ENCODE measurements at places on chromosomes 11 and 22.
A peak's percentile ranks its signal among the peaks of the same experiment; 100 is the strongest.

DNA sequence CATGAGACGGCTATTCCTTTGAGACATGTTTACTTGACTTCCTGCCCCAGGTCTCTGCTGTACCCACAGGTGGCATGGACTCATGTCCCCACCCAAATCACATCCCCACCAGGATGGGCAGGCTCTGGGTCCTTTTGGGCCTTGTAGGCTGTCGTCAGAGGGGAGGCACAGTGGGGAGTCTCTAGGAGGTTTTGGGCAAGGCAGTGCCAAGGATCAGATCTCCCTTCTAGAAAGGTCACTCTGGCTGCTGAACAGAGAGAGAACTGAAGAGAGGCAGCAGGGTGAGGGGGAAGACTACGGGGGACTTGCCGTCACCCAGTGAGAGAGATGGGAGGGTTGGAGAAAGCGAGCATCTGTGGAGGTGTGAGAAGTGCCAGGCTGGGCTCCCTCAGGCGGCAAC lies 4.6 kb upstream of the KCNQ1OT1 start:
- no peak for DNase-seq

DNA sequence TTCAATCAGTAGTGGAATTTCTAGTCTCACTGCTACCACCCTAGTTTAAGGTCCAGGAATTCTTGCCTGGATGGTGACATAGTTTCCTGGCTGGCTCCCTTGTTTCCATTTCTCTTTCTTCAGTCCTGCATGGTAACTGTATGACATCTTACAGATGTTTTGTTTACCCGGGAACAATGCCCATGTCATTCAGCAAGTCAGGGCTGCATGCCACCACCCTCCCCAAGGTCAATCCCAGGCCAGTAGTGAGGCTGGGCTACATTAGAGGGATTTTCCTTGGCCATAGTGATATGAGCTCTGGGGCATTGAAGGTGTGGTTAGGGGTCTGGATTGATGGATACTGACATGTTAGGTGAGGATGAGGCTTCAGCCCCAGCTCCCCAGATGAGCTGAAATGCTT lies 114.9 kb upstream of the E2F8 start:
- DNase-seq = no peak

DNA sequence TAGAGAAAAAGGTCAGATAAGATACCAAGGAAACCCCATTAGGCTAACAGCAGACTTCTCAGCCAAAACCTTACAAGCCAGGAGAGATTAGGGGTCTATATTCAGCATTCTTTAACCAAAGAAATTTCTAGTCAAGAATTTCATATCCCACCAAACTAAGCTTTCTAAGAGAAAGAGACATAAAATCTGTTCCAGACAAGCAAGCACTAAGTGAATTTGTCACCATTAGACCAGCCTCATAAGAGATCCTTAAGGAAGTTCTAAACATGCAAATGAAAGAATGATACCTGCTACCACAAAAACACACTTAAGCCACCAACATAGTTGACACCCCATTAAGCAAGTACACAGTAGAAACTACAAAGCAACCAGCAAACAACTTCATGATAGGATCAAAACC lies 276.2 kb downstream of the C11orf87 start:
- DNase-seq = no peak

- DNase-seq = no peak
Measured at GRCh38 chr11:120667934-120668333, 156.4 kb downstream of the GRIK4 start.

GRCh38 chr11:9030601-9031000 lies 26.8 kb upstream of the NRIP3 start:
- no peak for DNase-seq

DNA sequence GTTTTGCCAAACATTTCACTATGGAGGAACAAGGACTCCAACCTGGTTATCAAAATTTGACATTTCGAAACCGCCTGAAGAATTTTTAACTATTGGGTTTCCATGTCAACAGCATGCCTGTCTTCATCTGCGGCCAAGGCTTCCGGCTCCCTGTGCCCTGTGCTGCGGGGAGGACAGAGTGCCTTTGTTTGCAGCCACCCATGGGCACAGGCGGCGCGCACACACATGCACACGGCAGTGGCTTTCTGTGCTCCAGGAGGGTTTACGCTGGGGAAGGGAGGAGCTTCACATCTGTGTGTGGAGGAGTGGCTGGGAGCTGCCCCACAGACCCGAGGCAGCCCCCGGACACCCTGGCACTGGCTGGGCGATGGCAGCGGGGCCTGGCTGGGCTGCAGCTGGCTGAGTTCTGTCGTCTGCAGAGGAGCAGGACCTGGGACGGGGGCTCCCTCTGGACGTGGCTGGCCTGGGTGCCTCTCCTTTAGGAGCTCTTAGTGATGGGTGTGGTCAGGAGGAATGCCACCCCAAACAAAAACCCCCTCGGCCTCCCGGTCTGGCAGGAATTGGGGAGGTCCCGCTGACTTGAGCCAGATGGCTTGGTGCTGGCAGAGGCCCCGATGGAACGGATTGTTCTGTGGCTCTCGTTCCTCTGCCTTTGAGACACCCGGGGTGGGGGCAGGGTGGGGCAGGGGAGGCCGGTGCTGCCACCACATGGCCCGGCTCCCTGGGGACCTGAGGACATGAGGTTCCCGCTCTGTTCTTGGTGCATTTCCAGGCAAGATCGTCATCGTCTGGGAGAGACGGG lies 1290.9 kb downstream of the BRD1 start:
- peak; percentile 91 for DNase-seq
